ENCODE measurements at places on chromosomes 1 and 21. TPM values are rescaled to one million over a fixed set of nuclear protein-coding genes. Genes with fewer than 3 reads are reported as not detected.
A peak's percentile ranks its signal among the peaks of the same experiment; 100 is the strongest.

DNA sequence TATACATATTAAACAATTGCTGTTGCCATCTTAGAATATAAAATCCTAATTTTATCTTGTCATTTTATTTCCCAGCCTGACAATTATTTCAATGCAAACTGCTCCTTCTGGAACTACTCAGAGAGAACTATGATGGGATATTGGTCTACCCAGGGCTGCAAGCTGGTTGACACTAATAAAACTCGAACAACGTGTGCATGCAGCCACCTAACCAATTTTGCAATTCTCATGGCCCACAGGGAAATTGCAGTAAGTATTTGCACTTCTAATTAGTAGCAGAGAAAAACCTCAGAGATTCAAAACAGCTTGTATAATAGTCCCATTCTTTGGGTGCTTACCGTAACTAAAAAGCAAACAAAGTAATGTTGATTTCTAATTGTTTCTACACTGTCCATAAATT, 167.2 kb downstream of the ADGRL2 start:
- no peak for DNase-seq

CYP4Z1 gene
- total RNA-seq: not detected

GRCh38 chr1:36081926-36082485, 1.9 kb upstream of the TEKT2 start:
- no peak for DNase-seq

DNA sequence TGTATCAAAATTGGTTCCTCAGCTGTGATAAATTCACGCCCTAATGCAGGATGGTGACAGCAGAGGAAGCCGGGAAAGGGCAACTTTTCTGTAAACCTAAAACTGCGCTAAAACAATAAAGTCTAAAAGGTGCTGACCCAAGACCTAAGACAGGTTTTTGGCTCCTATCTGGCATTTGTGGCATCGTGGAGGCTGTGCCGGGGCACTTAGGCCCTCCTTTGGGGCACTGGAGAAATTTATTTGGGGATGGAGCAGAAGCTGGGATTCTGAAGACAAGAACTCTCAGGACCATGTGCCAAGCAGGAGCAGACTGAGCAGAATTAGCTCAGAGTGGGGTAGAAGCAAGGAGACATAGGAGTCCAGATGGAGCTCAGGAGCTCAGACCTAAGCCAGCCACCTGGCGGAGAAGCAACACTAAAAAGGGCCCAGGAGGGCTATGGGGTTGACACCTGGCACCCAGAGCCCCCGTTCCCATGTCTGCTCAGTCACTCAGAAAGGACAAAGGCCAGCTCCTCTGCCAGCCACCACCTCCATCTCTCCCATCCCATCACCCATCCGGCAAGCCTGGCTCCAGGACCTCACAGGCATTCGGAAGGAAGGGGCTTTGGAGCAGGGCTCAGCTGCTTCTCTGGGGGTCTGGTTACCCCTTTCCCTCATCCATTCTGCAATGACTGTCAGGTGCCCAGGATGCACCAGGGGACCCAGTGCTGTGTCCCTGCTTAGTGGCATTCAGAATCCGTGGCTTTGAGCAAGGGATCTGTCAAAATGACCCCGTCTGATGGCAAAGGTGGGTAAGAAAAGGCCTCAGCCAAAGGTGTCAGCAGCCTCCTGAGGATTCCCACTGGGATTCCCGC, 347.7 kb downstream of the NPHP4 start:
- DNase-seq: no peak

GRCh38 chr21:36235058-36235582, 78.5 kb downstream of the DOP1B start:
- DNase-seq: no peak

PYHIN1 gene
- total RNA-seq: not detected

PEAR1 gene
- not detected for total RNA-seq

DNA sequence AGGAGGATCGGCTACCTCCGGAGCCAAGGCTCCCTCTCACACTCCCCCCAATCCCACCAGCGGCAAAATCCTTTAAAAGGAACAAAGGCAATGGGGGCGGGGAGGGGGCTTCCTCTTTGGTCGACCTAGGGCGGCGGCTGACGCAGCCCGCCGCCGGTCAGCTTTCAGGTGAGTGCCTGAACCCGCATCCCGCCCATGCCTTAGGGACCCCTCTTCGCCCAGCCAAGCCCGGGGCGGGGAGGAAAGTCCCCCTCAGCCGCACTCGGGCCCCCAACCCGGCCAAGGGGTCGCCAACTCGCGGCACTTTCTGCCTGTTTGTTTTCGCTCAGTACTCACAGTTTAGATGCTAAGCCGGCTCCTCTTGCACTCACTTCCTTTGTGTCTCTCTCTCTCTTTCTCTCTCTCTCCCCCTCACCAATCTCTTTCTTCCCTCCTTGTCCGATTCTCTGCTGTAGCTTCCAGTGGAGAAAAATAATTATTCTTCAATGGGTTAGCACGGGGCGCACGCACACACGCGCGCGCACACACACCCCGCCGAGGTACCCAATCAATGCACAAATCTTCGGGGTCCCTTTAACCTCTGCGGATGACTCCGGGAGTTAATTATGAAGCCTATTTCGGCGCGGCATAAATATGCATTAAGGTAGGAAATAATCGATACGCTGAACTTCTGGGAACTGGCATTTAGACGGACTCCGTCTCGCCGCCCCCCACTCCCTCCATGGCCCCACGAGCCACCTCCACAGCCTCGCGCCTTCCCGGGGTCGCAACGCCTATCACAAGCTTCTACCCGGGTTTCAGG, at the start of gene BLACAT1:
TSS of gene BLACAT1 (minus strand) at position 465 of the 802 bp plus-strand sequence.
- no peak for DNase-seq

WNT4 gene
- total RNA-seq: not detected

OLFML2B gene
- 20.3 TPM for total RNA-seq

GRCh38 chr1:69738458-69739250, 170.9 kb downstream of the LRRC7 start:
- peak; percentile 13 for DNase-seq

Measured in RPMI7951 (cell line).